NCI-H526 treated with DMSO at 0.1 percent for 48 hours (cell line): ENCODE measurements at places on chromosomes 6 and 20.

- no peak for DNase-seq
Observed at GRCh38 chr6:14015964-14016363, 91.2 kb downstream of the RNF182 start.

- peak; percentile 21 for DNase-seq
Observed at GRCh38 chr6:80214436-80215022, 108.1 kb downstream of the BCKDHB start.

- no peak for DNase-seq
Observed at GRCh38 chr6:32133786-32134185, 3.7 kb upstream of the FKBPL start.

GRCh38 chr20:63903796-63904561 lies 9.1 kb downstream of the DNAJC5 start:
- DNase-seq = no peak

GRCh38 chr20:60862601-60863000 lies 389.5 kb upstream of the CDH4 start:
- no peak for DNase-seq

GRCh38 chr20:23419995-23420901 lies 1.0 kb downstream of the NAPB start:
- DNase-seq = no peak

DNA sequence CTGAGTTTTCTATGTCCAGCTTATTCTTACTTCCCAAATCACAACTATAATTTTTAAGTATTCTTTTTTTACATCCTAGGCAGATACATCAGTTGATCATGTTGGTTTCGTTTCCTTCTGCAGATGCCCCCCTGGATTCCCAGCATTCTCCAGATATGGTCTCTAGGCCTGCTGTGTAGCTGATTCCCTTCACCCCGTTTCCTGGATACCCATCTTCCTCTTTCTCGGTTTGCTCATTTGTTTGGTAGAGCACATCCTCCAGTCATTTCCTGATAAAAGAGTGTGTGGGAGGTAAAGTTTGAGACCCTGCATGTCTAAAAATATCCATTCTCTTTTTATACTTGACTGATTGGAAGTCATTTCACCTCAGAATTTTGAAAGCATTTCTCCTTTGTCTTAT lies 66.4 kb downstream of the ANKS1A start:
- DNase-seq = no peak

DNA sequence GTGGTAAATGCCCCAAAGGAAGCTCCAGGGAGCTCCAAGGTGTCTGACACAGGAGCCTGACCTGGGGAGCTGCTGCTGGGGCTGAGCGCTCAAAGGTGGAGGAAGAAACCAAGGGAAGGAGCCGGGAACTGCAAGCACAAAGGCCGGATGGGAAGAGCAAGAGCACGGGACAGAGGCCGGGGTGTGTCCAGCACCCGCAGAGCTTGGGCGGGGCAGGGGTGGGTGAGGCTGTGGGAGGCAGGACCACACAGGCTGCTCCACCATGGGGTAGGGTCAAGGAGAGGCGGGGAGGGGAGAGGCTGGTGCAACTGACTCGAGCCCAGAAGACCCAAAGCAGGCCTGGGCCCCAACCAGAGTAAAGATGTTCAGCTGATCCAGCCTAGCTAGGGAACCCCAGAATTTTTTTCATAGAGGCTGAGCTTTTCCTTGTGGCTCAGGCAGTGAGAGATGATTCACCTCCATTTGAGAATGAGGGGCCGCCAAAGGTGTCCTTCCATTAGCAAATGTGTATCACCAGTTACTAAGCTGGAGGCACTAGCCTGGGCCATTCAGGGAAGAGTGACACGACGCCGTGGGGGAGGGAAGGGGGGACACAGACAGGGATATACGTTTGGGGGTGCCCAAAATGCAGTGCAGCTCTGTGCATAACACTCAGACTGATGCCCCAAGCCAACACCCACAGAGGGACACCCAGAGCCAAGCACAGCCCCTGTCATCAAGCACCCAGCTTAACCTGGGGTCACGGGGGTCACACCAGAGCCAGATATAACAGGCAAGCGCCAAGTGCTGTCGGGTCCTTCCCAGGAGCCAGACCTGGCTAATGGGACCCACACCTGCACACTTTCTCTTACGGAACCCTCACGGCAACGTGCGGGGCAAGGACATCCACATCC lies 21.3 kb upstream of the TLDC2 start:
- DNase-seq = no peak

GRCh38 chr6:44531442-44532015 lies 144.0 kb downstream of the CDC5L start:
- DNase-seq = no peak

DNA sequence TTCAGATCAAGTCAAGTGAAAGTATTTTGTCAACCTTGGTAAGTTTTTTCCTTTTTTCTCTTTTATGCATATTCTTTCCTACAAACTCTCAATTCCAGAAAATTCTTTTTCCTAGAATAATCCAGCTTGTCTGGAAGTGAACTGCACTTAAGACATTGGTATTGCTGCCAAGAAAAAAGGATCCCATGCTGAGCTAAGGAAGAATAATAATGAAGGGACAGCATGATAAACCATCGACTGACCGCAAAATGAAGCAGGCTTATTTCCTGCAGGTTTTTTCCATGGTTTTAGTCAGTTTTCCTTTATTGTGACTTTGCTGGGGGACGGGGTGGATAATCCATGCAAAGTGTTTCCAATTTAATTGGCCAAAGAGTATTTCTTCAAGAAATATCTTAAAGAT lies 857.6 kb upstream of the SLC35B3 start:
- no peak for DNase-seq

- no peak for DNase-seq
Observed at GRCh38 chr6:150250826-150251225, 108.0 kb downstream of the PPP1R14C start.

DNA sequence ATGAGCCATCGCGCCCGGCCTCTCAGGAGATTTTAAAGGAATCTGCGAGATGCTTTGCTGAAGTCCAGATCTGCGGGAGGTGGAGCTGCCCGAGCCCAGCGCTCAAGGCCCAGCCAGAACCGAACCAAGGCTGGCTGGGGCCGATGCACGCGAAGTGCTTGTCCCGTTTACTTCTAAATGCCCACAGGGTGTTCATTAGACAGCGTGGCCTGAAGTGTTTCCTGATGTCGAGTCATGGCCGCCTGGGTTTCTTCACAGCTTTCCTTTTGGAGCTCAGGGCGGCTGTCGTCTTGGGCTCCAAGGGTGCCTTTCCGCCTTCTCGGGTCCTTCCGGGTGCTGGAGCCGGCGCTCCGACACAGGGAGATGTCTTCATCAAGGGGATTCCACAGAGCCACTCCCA lies 25.1 kb upstream of the CCR6 start:
- no peak for DNase-seq

DNA sequence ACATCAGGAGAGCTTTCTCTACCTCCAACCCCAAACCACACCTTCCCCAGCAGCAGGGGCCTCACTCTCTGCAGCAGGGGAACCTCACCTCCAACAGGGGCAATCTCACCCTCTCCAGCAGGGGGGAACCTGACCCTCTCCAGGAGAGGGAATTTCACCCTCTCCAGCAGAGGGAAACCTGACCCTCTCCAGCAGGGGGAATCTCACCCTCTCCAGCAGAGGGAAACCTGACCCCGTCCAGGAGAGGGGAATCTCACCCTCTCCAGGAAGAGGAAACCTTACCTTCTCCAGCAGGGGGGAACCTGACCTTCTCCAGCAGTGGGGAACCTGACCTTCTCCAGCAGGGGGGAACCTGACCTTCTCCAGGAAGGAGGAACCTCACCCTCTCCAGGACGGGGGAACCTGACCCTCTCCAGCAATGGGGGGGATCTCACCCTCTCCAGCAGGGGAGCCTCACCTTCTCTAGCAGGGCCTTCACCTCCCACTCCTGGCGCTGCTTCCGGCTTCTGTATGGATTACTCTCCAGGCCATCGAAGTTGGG lies 3.1 kb downstream of the B3GALT4 start:
- DNase-seq = peak; percentile 48

- DNase-seq = no peak
Observed at GRCh38 chr6:44569931-44570385, 182.5 kb downstream of the CDC5L start.

DNA sequence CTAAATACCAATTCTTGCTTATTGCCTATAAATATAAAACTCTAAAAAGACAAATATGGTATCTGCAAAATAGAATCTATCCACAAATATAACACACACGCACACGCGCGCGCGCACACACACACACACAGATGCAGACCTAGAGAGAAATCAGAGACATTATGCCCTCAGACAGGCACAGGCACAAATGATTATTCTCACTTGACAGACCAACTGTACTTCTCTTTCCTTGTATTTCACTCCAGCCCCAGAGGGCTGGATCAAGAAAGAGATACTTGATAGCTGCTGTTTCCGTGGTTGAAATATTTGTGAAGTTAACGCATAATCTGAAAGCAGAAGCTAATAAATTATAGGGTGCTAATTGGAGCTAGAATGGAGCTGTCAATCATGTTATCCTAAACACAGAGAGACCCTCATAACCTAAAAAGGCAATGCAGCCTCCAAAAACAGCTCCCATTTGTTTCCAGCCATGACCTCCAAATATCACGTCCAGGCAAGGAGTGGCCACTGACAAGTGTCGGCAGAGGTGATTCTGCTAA lies 11.5 kb downstream of the VGLL2 start:
- no peak for DNase-seq

DNA sequence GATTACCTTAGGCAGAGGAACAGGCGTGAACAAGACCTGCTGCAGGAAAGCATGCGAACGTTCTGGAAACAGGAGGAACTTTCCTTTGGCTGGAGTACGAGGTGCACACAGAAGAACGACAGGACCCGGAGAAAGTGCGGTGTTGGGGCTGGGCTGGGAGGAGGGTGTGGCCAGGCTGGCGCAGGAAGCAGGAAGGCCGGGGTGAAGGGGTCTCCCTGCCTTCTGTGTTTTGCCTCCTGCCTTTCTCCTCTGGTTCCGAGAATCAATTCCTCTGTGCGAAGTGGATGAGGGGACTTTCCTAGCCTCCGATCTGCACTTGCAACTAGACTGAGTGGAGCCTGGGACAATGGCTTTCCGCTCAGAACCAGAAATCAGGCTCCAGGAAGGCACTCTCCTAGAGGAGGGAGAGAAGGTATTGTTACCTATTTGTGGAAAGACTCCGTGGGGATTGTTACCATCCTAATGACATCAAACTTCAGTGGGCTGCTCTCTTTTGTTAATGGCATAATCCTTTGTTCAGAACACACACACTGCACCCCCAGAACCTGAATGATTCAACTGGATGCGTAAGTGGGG lies 22.9 kb upstream of the PLEKHG1 start:
- DNase-seq = no peak

DNA sequence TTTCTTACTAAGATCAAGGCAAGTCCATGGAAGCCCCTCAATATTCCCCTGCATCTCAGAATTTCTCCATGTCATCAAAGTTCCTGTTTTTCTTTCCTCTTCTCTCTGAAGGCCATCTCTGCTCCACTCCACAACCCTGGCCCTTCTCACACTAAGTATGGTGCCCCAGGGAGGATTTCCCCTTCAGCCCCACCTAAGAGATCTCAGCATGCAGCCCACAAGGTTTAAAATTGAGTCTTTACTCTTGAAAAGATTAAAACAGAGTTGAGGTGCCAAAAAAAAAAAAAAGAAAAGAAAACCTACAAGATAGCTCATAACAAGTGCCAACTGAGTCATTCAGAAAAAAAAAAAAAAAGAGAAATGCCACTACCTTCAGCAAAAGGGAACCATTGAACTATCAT lies 36.5 kb upstream of the TNFAIP3 start:
- DNase-seq = no peak

GRCh38 chr6:18675881-18676280 lies 288.7 kb downstream of the RNF144B start:
- no peak for DNase-seq

GRCh38 chr6:42961020-42961470 lies 491 bp downstream of the GNMT start:
- DNase-seq = no peak

DNA sequence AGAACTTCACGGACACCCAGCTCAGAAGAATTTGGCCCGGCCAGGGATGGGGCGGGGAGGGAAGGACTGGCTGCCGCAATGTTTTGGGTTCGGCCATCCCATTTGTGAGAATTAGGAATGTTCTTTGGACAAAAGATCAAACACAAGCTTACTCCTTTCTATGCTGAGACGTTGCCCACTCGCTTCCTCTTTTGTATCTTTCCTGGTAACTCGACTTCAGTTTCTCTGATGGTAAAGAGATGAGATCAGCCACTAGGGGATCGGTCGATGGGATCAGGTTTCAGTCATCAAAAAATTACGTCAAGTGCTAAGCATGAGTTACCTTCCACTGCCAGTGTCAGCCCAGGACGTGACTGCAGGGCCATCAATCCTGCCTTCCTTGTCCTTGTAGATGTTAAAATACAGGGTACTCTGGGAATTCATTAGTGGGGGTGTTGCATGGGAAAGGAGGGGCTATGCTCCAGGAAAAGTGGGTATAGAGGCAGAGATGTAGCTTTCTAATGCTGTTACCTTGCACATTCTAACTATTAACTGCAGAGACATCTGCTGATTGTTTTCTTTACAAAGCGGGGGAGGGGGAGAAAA lies 190.2 kb downstream of the TSHZ2 start:
- DNase-seq = peak; percentile 6

- DNase-seq = no peak
Observed at GRCh38 chr6:44682280-44682679, 294.8 kb downstream of the CDC5L start.

DNA sequence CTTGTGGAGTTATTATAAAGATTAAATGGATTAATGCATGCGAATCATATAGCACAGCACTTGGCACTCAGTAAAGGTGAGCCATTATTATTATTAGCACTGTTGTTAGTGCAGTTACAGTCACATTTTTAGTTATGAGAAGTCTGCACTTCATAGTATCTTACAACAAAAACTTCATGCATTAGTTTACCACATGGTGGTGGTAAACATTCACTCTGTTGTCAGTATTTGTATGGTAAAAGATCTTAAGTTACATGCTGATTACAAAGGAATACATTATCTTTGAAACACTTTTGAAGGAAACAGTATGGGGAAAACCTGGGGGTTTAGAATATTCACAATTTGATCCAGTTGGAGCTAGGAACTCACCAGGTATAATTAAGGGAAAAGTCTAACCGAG lies 20.8 kb downstream of the TMEM14A start:
- DNase-seq = no peak

DNA sequence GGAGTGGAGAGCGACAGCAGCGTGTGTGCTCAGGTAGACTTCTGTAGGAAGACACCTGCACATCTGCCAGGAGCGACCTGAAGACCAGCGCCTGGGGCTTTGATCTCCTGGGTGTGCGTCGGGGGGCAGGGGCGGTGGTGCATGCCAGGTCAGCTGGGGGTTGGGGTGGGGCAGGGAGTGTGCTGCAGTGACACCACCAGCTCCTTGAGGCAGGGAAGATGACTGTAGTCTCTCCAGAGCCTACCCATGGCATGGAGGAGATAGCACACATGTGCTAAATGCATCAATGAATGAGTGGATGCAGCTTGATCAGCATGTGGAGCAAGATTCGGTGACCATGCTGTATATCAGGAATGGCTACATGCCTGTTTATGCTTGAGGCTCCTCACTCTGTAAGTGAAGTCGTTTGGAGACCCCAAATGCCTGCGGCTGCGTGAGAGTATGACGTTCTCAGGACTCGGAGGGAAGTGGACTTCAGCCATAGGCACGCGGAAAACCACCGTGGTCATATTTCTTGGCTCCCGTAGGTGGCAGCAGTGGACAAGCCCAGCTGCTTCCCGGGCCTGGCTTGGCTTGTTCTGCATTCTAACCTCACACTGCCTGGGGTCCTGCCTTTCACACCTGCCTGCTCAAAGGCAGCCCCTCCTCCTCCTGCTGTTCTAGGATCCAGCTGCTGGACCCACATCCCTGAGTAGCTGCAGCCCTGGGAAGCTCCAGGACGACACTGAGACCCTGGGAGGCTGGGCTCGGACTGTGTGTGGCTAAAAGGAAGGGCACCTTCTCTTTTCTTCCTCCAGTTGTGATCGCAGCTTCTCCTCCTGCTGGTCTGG lies 39.4 kb upstream of the KCNK16 start:
- DNase-seq = peak; percentile 60
